Fibroblast of the aortic adventitia (primary cell): ENCODE measurements at places on chromosomes 3 and 15.
A peak's percentile ranks its signal among the peaks of the same experiment; 100 is the strongest.

DNA sequence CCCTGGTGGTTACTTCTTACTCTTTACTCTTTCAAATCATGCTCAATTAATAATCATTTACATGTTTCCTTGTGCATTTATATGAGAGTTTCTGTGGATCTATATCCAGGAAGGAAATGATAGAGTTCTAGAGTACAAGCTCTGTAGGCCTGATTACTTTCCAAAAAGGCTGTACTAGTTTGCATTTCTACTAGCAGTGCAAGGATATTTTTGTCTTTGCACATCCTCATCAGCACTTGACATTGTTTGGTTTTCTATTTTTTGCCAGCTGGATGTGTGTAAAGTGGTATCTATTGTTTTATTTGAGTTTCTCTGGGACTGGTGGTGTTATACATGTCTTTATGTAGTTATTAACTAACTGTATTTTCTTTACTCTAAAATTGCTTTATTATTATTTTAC, 19.6 kb upstream of the SLC7A14 start:
- no peak for DNase-seq

DNA sequence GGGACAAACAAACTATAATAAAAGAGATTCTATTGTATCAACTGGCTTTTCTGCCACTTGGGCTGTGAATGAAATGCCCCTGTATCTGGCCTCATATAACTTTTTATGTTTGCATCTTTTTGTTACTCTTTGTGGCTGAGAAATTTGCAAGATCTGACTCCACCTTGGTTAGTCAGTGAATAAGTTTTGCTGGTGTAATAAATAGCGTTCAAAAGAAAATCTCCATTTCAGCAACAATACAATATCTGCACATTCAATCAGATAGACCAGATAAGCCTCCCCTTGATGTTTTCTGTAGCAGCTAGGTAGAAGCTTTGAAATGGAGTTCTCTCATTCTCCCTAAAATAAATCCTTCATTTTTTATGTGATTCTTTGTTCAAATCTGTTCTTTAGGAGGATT, 12.0 kb downstream of the TRAT1 start:
- DNase-seq, result no peak

GRCh38 chr15:38367476-38367875, 86.5 kb upstream of the FAM98B start:
- peak; percentile 68 for DNase-seq

- DNase-seq, result no peak
Measured at GRCh38 chr3:121629601-121630000, 31.1 kb downstream of the HCLS1 start.

DNA sequence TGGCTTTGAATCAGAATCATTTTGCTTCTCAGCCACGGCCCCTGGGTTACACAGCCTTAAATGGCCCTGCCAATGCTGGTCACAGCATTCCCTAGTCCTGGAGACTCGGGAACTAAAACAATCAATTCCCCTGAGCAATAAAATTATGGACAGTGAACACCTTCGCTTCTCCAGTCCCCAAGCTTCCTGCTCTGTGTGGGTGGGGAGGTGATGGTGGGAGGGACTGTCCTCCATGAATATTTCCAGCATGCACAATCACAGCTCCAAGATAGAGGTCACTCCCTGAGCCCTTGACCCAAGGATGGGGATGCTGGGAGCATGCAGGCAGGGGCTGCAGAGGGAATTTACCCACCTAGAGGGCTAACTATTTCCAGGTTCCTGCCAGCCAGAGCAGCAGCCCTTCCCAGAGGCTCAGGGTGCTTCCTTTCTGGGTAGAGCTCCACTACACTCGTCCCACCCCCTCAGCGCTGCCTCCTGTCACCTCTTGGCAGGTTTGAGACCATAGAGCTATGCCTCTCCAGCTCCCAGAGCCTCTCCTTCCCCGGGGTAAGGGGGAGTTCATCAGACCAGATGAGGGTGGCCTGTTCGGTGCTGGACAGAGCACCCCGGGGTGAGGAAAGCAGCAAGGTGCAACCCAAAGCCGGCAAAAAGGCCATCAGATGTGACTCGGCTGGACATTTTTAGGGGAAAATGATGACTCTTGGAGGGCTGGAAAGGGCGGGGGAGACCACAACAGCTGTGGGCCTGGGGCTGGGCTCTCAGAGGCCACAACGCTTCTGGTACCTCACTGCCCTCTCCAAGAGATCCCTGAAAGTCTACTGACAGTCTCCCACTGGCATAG, 14.5 kb upstream of the CCDC33 start:
- no peak for DNase-seq

- DNase-seq, result peak; percentile 56
Measured at GRCh38 chr3:187669675-187670504, at the start of gene SST. SST (minus strand) TSS chr3:187670394; CDS start chr3:187670291, 103 bp downstream.

- DNase-seq, result no peak
Measured at GRCh38 chr15:97319291-97319690, 641.2 kb upstream of the ARRDC4 start.
